Activated CD4-positive, alpha-beta memory T cell treated with anti-CD3 and anti-CD28 coated beads for 36 hours (primary cell): ENCODE measurements at places on chromosomes 13 and 19.

DNA sequence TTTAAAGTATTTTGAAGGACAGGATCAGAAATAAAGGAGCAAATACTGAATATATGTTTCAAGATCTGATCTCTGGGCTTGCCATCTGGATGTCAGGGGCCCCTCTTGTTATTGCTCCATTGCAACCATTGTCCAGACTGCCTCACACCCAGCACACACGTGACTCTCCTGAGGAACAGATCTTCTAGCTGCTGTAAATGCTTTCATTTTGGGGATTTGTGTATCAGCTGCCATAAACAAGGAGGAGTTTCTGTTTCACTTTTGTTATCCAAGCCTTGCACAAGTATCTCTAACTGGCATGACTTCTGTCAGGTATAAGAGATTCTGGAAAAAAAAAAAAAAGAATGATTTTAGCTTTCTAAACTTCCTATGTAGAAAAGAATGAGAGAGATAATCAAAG is 1624.1 kb upstream of the PRR20A start:
- no peak for DNase-seq

- DNase-seq = no peak
Measured at GRCh38 chr13:45903051-45903813, 51.7 kb upstream of the SIAH3 start.

DNA sequence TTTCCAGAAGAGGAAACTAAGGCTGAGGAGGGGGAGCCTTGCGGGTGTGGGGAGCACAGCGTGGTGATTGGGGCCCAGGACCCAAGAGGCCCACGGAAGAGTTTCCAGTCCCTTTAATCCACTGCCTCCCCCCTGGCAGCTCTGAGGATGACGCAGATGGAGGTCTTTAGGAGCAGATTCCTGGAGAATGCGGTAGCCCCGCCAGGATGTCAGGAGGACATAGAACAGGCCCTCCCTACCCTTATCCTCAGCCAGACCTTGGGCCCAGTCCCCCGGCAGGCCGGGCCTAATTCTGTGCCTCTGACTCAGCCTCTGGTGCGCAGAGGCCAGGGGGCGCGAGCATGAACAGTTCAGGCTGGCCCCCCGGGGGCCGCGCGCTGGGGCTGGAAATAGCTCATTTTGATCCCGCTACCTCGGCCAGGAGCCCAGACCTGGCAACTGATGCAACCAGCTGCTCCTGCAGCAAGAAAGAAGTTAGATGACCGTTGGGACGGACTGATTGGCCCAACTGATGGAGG is 461 bp upstream of the HSPB6 start:
- peak; percentile 57 for DNase-seq

- peak; percentile 15 for DNase-seq
Measured at GRCh38 chr13:57631596-57632275, at the start of gene PCDH17. Gene PCDH17, plus strand, starts transcription at chr13:57631744. Its CDS starts 803 bp downstream, at chr13:57632547.

GRCh38 chr19:10870501-10870954 is 825 bp upstream of the CARM1 start:
- no peak for DNase-seq

GRCh38 chr19:6211632-6212402 is 68.0 kb downstream of the MLLT1 start:
- no peak for DNase-seq

- no peak for DNase-seq
Measured at GRCh38 chr19:18161636-18162002, 8.7 kb downstream of the PIK3R2 start.

GRCh38 chr19:14418856-14419105 is 360 bp downstream of the DDX39A start:
- peak; percentile 90 for DNase-seq

GRCh38 chr19:41795031-41795461 is 1.3 kb upstream of the CEACAM3 start:
- peak; percentile 64 for DNase-seq

GRCh38 chr19:51096473-51097165 is 11.6 kb downstream of the CTU1 start:
- DNase-seq = no peak

DNA sequence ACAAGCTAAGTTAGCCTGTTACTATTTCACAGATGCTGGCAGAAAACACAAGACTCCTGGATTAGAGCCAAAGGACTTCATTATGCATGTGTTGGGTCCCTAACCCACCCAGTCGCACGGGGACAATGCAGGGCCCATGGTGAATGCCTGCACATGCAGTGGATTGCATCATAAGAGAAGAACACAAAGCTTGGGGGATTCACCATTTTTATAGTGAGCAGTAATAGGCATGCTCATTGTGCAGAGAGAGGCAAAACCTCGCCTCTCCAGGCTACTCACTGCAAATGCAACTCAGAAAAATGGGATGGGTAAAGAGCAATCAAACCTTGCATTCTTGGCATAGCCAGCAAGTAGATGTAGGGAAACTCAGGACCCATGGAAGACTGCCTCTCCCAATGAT is 115.8 kb downstream of the DIAPH3 start:
- DNase-seq = no peak

GRCh38 chr13:52846567-52847321 is 1.7 kb downstream of the PCDH8 start:
- DNase-seq = peak; percentile 55

DNA sequence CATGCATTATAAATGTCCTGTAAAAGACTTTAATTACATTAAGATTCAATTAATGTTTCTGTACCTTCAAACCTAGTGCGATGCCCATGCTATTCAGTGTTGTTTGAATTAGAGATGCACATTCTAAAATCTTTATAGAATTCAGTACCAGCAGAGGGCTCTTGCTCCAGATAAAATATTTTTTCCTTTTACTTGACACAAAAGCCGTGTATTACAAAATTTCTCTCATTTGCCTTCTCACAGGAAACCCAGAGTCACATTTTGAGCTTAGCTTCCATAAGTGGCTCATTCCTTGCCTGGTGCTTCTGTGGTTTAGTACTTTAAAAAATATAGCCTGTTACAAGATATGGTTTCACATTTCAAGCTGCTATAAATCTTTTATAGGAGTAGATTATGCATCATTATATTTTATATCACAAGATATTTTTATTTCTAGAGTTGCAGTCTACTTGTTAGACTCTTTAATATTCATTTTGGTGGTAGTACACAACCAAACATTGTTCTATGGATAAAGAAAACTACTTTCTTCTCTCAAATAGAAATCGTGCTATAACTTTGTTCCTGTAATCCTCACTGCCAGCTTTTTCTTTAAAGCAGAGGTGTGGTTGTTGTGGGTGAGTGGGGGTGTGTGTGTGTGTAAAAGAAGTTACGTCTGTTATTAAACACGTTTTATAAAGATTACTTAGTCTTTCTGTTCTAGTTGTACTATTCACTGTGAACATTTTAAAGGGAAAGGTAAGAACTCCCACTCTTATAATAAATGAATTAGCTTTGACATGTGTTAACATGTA is 101.4 kb downstream of the RNF17 start:
- DNase-seq = no peak

- no peak for DNase-seq
Measured at GRCh38 chr19:53015730-53016129, 2.0 kb downstream of the ERVV-1 start.

GRCh38 chr13:43761616-43762315 is 25.0 kb downstream of the ENOX1 start:
- no peak for DNase-seq
